ENCODE measurements at places on chromosomes 12 and 14. TPM values are rescaled to one million over a fixed set of nuclear protein-coding genes. Genes with fewer than 3 reads are reported as not detected.
A peak's percentile ranks its signal among the peaks of the same experiment; 100 is the strongest.

DNA sequence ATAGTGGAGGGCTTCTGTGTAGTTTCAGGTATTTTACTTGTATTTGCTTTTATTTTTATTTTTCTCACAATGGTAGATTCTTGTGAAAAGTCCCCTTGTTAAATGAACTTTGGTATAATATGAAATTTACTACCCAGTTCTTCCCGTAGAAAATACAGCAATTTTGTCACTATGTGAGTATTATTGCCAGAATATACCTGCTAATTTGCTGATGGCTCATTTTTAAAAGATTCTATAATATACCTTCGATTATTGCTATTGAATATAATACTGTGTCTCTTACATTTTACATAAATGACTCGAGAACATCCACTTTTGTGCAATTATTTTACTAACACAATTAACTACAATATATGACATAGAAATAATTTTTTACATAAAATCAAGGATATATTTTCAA is 262.3 kb upstream of the NOVA1 start:
- H3K27ac ChIP-seq = no peak overlapping the region
- no peaks in the 10 kb centered on the region for H3K4me1 ChIP-seq
- DNase-seq = no peak
- no peaks in the 10 kb centered on the region for H3K36me3 ChIP-seq

DNA sequence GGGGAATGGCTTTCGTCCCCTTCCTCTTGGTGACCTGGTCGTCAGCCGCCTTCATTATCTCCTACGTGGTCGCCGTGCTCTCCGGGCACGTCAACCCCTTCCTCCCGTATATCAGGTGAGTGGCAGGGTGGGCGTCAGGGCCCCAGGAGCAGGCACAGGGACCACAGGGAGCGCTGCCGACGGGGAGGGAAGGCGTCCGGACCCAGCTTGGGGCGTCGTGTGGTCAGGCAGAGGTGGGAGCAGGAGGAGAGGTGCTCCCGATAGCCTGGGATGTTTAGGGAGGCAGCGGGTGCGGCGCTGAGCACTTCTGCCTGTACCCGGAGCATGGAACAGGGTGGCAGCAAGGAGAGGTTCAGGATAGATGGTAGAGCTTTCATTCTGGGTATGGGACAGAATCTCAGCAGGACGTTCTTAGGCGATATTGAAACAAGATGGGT is 444 bp downstream of the DRAM1 start:
- peak overlapping the region; percentile 94 for H3K27ac ChIP-seq
- H3K27me3 ChIP-seq = no peaks in the 10 kb centered on the region
- no peaks in the 10 kb centered on the region for H3K4me1 ChIP-seq
- H3K4me3 ChIP-seq = peak overlapping the region; percentile 75
- H3K36me3 ChIP-seq = no peaks in the 10 kb centered on the region

GRCh38 chr12:121780429-121780828 is 13.1 kb downstream of the RHOF start:
- peaks cover 6% of the 10 kb centered on the region for H3K36me3 ChIP-seq
- H3K27ac ChIP-seq = no peak overlapping the region
- H3K4me1 ChIP-seq = peaks cover 22% of the 10 kb centered on the region
- no peak for DNase-seq
- H3K27me3 ChIP-seq = no peaks in the 10 kb centered on the region
- H3K4me3 ChIP-seq = no peak overlapping the region

GRCh38 chr12:126558810-126559209 is 1493.6 kb downstream of the AACS start:
- H3K27me3 ChIP-seq = no peaks in the 10 kb centered on the region
- H3K4me3 ChIP-seq = no peak overlapping the region

- no peaks in the 10 kb centered on the region for H3K27me3 ChIP-seq
- H3K27ac ChIP-seq = no peak overlapping the region
- H3K4me3 ChIP-seq = no peak overlapping the region
- H3K36me3 ChIP-seq = no peaks in the 10 kb centered on the region
- no peaks in the 10 kb centered on the region for H3K4me1 ChIP-seq
Measured at GRCh38 chr12:72281126-72281525, 9.0 kb downstream of the TRHDE start.

DNA sequence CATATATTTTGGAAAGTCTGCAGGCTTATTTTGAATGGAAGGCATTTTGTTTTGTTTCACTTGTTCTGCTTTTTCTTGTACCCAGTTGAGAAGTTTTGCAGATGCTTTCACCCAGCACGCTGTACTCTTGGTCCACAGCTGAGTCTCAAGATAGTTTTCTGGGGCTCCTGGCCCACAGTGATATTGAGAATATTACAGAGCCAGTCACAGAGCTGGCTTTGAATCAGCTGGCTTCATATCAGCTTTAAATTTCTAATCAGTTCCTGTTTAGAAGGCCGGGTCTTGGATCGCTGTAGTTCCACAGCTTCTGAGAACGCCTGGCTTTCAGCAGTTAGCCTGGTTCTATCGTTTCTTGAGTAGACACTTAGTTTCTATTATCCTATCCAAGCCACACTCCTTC is 32.5 kb upstream of the PARP11 start:
- no peaks in the 10 kb centered on the region for H3K4me1 ChIP-seq
- no peak overlapping the region for H3K4me3 ChIP-seq
- no peaks in the 10 kb centered on the region for H3K36me3 ChIP-seq
- no peaks in the 10 kb centered on the region for H3K27me3 ChIP-seq
- H3K27ac ChIP-seq = no peak overlapping the region

HPD gene
- 1.3 TPM for total RNA-seq

DNA sequence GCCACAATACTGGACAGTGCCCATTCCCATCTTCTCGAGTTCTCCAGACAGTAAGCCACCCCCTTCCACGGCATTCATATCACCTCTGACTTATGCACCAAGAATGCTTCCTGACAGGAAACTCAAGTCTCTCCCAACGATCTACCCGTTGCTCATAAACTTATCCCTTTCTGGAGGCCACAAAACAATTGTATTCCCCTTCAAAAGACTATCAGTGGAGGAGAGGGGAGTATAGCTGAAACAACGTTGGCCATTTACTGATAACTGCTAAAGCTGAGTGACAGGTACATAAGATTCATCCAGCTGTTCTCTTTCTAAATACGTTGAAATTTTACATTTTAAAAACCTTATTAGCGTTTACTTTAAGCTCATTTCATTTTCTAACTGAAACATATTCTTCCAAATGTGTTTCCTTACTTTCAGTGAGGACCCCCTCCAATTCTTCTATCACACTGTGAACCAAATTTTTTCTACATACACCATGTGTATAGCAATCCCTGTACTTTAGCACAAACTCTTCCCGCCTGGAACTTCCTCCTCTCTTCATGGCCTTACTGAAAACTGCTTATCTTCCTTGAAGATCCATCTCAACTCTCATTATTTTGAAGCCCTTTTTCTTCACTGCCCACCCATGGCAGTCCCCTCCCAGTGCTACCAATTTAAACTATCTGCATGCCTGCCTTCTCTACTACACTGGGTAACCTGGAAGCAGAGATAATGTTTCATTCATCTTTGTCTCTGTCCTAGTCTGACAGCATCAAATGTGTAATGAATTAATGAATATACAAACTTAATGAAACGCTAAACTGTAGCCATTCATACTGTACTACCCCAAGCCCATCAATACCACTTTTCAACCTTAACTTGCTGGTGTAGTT is 28.8 kb downstream of the ATXN2 start:
- H3K4me1 ChIP-seq = no peaks in the 10 kb centered on the region
- H3K27me3 ChIP-seq = no peaks in the 10 kb centered on the region
- H3K4me3 ChIP-seq = no peak overlapping the region
